Activated CD8-positive, alpha-beta memory T cell treated with anti-CD3 and anti-CD28 coated beads for 24 hours (primary cell): ENCODE measurements at places on chromosomes 1 and 21.

- no peak for DNase-seq
These were observed 522 bp downstream of the TEX35 start for GRCh38 chr1:178513278-178513983.

- DNase-seq = no peak
These were observed 13.3 kb downstream of the RBBP5 start for GRCh38 chr1:205108464-205108863.

- no peak for DNase-seq
These were observed 24.9 kb upstream of the FMO2 start for GRCh38 chr1:171160211-171160610.

- peak; percentile 75 for DNase-seq
These were observed 477 bp downstream of the ICMT start for GRCh38 chr1:6235296-6235677.

DNA sequence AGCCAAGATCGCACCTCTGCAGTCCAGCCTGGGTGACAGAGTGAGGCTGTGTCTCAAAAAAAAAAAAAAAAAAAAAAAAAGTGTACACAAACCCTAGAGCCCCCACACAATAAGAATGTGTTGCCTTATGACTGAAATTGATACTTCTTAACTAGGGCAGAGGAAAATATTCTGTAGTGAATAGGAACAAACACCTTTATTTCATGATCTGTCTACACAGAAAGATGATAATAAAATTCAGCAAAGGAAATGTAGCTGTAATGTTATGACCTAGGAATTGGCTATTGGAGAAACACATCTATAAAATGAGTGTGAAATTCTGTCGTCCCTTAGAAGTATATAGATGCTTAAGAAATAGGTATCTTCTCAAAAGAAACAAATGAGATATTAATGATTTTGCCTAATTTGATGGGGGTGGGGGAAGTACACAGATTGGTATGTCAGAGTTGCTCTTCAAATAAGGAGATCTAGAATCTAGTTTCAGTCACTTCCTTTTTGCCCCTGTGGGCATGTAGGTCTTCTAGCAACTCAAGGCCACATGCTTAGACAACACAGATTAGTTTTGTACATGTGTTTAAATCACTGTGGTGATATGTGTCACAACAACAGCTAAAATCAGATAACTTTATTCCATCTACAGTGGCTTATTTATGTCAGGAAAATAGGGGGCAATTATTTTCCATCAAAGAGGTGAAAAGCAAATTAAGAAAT, 10.7 kb upstream of the GPR25 start:
- no peak for DNase-seq

GRCh38 chr1:111656086-111657017, 36.8 kb downstream of the RAP1A start:
- DNase-seq = no peak

DNA sequence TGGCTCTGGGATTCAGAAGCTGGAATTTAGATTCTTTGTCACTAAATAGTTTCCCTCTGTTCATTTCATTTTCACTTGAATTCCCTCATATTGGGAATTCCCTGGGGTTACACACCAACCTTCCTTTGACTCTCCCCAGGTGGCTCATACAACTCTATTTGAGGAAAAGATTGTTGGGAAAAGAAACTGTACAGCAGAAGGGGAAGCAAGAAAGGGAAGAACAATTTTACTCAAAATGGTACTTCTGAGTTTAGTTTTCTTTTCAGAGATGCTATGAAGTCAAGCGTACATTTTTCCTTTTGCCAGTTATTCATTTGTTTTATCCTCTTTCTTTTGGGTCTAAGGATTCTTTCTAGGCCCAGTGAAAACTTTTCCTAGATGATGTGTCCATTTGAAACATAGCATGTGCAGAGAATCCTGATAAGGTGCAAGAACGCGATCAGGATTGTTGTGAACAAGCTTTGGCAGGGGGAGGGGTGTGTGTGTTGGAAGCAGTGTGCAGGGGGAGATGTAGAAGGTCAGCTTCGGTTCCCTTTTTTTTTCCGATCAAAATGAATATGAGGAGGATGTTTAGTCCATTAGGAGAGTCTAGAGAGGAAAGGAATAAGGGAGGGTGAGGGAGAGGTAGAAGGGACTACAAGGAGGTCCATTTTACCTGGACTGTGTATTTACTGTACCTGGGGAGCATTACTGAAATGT, 26.8 kb upstream of the CD1D start:
- no peak for DNase-seq
